A549 treated with RU486 at 1 μM for 4 hours (cell line): ENCODE measurements at places on chromosomes 3 and 15. TPM values are rescaled to one million over a fixed set of nuclear protein-coding genes. Genes with fewer than 3 reads are reported as not detected.

ILDR1 gene
- not detected in 5 replicates for total RNA-seq

CFAP161 gene
- total RNA-seq: not detected in 5 replicates

ISL2 gene
- 2.8 to 4.7 TPM (median 4.0 TPM) in 5 replicates for total RNA-seq

KIF23 gene
- total RNA-seq: 73.2 to 113 TPM (median 84.6 TPM) in 5 replicates

ARHGEF26 gene
- total RNA-seq: 4.0 to 6.9 TPM (median 6.5 TPM) in 5 replicates

NR2E3 gene
- total RNA-seq: 0.14 to 0.29 TPM (median 0.19 TPM) in 4 of 5 replicates, not detected in the other

LAMB2 gene
- total RNA-seq: 64.3 to 97.2 TPM (median 88.8 TPM) in 5 replicates

IL5RA gene
- total RNA-seq: not detected in 5 replicates

CCNB2 gene
- 97.7 to 114 TPM (median 103 TPM) in 5 replicates for total RNA-seq

FBXW12 gene
- not detected in 5 replicates for total RNA-seq
